Adipocyte (in vitro differentiated cells): ENCODE measurements at places on chromosomes 7 and 10.
A peak's percentile ranks its signal among the peaks of the same experiment; 100 is the strongest.

DNA sequence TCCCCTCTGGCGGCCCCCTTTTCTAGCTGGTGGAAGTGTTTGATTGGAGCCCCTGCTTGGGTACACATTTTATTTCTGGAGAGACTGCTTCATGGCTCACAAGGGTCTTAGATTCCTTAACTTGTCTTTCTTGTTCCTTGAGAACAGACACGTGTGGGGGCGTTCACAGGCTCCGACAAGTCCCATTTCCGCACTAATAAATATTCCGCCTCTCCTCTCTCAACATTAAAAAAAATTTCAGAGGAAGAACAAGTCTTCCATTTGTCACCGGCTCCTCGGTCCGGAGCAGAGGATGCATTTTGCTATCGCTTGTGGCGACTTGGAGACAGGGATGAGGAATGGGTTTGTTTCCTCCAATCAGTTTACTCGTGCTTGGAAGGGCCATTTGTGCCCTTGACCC, 134.0 kb upstream of the PODXL start:
- no peak for DNase-seq

- no peak for DNase-seq
These were observed 93.6 kb upstream of the WNT16 start for GRCh38 chr7:121235201-121235600.

- DNase-seq: peak; percentile 7
These were observed 60.6 kb downstream of the PUS7 start for GRCh38 chr7:105461518-105461917.

DNA sequence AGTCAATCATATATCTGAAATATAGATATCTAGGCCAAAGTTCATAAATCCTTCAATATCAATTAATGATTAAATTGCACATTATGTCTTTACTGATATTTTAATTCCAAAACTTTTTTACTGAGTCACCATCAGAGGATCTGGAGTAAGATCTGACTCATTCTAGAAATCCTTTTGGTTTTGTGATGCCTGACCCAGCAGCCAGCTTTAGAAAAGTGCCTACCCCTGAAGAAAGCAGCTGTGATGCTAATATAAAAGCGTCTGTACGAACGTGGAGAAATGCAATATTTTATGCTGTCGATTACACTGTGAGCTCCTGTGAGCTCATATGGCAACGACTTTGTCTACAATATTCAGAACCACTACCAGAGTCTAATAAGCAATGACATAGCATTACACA, 142.5 kb upstream of the LRRTM3 start:
- peak; percentile 50 for DNase-seq

GRCh38 chr10:98858525-98858924, 377.1 kb downstream of the HPSE2 start:
- DNase-seq: peak; percentile 0

DNA sequence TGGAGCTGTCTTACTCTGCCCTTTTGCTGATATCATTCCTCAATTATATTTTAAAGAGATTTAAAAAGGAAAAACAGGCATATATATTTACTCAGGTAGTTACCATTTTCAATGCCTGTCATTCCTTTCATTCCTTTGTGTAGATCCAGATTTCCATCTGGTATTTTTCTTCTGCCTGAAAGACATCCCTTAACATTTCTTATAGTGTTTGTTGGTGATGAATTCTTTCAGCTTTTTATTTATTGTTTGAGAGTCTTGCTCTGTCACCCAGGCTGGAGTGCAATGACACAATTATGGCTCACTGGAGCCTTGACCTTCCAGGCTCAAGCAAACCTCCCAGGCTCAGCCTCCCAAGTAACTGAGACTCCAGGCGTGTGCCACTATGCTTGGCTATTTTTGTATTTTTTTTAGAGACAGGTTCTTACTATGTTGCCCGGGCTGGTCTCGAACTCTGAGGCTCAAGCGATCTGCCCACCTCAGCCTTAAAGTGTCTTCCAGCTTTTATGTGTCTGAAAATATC, 5.6 kb upstream of the POM121 start:
- DNase-seq: no peak
